NCI-H524 treated with DMSO at 0.1 percent for 48 hours (cell line): ENCODE measurements at places on chromosomes 5 and 9.

GRCh38 chr9:126981218-126981617, 66.6 kb downstream of the RALGPS1 start:
- no peak for DNase-seq

DNA sequence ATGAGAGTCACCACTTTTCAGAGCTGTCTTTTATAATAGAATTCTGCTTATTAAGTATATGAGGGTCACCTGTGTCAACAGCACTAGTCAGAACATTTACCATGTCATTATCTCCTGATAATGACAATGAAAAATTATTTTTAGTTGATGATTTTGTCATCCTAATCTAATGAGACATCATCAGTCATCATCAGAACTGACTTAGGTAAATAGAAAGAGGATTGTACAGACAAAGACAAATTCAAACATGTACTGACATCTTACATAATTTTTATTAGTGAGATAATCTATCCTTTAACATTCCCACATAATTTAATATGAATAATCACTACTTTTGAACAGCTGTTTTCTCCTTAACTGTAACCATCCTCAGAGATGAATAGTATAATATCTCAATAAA, 22.6 kb downstream of the CDH9 start:
- no peak for DNase-seq

DNA sequence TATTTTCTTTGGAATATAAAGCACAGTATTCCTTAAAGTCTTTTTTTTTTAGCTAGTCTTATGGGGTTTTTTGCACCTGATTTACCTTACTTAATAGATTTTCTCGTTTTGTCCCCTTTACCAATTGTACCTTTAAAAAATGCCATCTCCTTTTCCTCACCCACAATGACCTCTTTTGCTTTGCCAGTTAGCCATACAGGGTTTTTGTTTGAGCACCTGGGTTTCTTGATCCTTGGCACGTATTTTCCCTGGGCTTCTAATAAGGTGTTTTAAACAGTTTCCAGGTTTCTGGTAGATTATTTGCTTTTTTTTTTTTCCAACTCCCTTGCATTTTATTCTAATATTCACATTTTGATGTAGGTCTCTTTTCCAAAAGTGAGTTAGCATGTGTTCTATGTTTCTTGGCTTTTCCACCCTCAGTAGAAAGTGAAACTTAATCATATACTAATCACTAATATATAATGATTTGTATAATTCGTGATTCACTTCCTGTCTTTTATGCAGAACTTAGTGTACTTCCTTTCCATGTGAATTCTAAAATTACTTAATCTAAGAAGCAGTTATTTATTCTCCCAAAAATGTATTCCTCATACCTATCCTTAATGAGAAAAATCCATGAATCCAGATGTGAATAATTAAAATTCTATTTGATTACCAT, 673.9 kb upstream of the RGMB start:
- DNase-seq = no peak

- no peak for DNase-seq
Measured at GRCh38 chr9:26956860-26957233, 635 bp downstream of the IFT74 start.

DNA sequence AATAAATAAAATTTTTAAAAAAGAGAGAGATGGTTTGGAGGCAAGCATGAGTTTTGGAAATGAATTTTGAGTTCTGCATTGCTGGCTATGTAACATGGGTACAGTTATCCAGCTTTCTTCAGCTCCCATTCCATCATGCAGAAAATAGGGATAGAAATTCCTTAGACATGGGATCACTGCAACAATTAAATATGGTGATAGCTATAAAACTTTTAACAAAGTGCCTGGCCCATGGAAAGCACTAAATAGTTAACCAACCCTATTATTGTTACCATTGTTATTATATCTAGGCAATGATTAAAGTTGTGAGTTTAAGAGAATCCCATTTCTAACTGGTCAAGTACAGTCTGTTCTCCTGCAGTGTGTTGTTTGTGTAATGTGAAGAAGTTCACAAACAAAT, 115.4 kb upstream of the GAS1 start:
- no peak for DNase-seq

GRCh38 chr5:154521756-154522155, 43.7 kb upstream of the HAND1 start:
- no peak for DNase-seq

DNA sequence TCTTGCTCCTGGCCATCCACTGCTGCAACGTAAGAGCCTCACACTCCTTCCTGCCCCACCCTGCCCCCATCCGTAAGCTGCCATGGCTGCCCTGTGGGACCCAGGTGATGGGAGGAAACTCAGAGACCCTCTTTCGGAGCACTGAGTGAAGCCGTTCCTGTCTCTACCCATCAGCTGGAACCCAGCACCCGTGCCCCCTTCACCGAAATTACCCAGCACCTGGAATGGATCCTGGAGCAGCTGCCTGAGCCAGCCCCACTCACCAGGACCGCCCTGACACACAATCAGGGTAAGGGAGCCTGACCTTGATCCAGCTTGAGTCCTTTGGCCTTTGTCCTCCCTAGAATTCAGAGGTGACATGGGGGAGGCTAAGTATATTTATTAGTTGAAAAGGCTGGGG, 3.2 kb downstream of the TESK1 start:
- no peak for DNase-seq

GRCh38 chr5:126692971-126693370, 84.0 kb upstream of the LMNB1 start:
- DNase-seq = no peak

- DNase-seq = peak; percentile 90
Measured at GRCh38 chr5:107402434-107403227, 268.1 kb downstream of the EFNA5 start.
